ENCODE measurements at places on chromosomes 5 and 9. TPM values are rescaled to one million over a fixed set of nuclear protein-coding genes. Genes with fewer than 3 reads are reported as not detected.

SUSD3 gene
- 0.37 TPM for total RNA-seq

DDX4 gene
- not detected for total RNA-seq

PPWD1 gene
- total RNA-seq = 44.8 TPM

OMD gene
- not detected for total RNA-seq

PLPPR1 gene
- total RNA-seq = not detected

TXNDC8 gene
- not detected for total RNA-seq

ADAMTSL2 gene
- total RNA-seq = 4.8 TPM

DAB2IP gene
- 20.1 TPM for total RNA-seq

FRMD3 gene
- 0.32 TPM for total RNA-seq

RANBP17 gene
- 18.2 TPM for total RNA-seq

AMBP gene
- not detected for total RNA-seq

DMRT3 gene
- not detected for total RNA-seq

SPATA31A3 gene
- not detected for total RNA-seq

CCL28 gene
- total RNA-seq = 1.5 TPM

GPR150 gene
- total RNA-seq = under 0.01 TPM

RBM27 gene
- 19.6 TPM for total RNA-seq

THBS4 gene
- 0.30 TPM for total RNA-seq

PPP2R2B gene
- total RNA-seq = 0.18 TPM

ZNF354C gene
- 8.1 TPM for total RNA-seq

SPATA31C1 gene
- total RNA-seq = not detected

ARHGAP26 gene
- 3.6 TPM for total RNA-seq

PCDHGB6 gene
- 2.8 TPM for total RNA-seq

ADAMTS12 gene
- total RNA-seq = 179 TPM

HSPB3 gene
- total RNA-seq = not detected

ANXA2R gene
- total RNA-seq = 1.2 TPM

ANKRD33B gene
- total RNA-seq = 2.4 TPM

ALDH7A1 gene
- 45.3 TPM for total RNA-seq

OBP2B gene
- total RNA-seq = not detected

GRHPR gene
- total RNA-seq = 102 TPM

ENTPD2 gene
- total RNA-seq = not detected

WNK2 gene
- not detected for total RNA-seq

AGXT2 gene
- total RNA-seq = not detected

FCN1 gene
- not detected for total RNA-seq

BTNL9 gene
- total RNA-seq = not detected

TMEM171 gene
- 1.8 TPM for total RNA-seq

PHF24 gene
- total RNA-seq = 0.30 TPM

PCDHGB2 gene
- total RNA-seq = 2.4 TPM

ISL1 gene
- 0.30 TPM for total RNA-seq

SLC6A18 gene
- not detected for total RNA-seq

DDX31 gene
- total RNA-seq = 20.5 TPM

TCERG1 gene
- total RNA-seq = 50.7 TPM
